Anterior cingulate cortex (tissue), 58 donors: ENCODE measurements at places on chromosomes 12 and 14.

DNA sequence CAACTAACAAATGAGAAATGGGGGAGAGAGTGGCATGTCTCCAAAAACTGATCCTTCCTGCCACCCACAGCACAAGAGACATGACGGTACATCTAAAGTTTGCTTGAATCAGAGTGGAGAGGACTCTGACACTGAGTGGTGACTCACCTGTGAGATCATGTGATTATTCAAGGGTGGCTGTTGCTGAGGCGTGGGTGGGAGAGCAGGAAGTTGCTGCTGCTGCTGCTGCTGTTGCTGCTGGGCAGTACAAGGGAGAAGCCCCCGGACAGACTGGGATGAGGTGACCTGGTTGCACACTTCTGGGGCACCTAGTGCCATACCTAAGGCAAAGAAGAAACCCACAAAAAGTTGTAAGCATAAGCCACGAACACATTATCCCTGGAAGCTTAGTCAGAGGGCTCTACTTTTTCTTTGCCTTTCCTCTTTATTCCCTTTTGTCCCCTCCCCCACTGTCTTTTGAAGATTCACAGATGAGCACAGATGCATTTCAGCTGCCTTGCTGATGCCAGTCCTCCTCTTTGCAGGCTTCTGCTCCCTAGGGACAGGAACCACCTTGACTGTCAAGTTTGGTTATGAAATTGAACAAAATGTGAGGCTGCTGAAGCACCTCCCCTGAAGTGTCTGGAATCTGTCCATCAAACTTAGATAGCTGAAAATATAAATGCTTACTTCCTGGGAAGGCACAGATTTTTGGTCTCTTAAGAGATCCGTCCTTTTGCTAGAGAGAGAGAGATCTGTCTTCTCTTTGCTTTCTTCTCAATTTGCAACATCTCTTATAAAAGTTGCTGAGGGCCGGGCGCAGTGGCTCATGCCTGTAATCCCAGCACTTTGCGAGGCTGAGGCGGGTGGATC is 29.4 kb upstream of the STAC3 start:
- peak; percentile 30 for DNase-seq

DNA sequence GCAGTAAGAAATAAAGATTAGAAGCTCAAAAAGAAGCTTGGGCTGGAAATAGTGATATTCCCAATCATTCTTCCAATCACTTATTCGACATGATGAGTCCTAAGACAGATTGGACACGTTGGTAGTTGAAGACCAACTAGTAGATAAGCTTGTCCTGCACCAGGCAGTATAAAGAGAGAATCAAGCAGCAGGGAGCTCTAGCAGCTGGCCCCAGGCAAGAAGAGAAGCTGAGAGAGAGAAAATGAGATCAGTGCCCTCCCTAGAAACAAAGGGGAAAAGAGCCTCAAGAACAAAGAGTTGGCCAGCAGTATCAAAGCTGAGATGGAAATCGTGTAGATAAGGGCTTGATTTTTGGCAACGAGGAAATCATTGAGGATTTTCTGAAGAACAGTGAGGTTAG is 20.6 kb downstream of the RASSF8 start:
- no peak for DNase-seq

DNA sequence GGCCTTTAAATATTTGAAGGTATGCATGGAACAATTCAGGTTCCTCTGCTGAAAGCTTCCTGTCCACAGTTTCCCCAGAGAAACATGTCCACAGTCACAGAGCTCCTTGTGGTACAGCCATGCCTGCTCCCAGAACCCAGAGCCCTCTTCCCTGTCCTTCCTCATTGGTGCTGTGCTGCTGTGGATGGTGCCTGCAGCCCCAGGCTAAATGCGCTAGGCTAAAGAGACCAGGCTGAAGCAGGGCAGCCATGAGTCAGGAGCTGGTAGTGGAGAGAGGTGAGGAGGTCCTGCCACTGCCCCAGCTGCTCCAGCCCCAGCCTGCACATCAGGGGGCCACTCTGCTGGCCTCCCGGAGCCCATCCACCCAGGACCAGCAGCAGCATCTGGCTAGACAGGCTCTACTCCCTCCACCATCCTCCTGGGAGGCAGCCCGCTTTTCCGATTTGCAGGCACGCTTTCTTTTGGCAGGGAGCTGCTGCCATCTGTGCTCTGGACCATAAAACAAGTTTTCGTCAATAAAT is 65.4 kb upstream of the DDX11 start:
- no peak for DNase-seq

GRCh38 chr12:24482882-24483604 is 465.9 kb downstream of the BCAT1 start:
- no peak for DNase-seq

DNA sequence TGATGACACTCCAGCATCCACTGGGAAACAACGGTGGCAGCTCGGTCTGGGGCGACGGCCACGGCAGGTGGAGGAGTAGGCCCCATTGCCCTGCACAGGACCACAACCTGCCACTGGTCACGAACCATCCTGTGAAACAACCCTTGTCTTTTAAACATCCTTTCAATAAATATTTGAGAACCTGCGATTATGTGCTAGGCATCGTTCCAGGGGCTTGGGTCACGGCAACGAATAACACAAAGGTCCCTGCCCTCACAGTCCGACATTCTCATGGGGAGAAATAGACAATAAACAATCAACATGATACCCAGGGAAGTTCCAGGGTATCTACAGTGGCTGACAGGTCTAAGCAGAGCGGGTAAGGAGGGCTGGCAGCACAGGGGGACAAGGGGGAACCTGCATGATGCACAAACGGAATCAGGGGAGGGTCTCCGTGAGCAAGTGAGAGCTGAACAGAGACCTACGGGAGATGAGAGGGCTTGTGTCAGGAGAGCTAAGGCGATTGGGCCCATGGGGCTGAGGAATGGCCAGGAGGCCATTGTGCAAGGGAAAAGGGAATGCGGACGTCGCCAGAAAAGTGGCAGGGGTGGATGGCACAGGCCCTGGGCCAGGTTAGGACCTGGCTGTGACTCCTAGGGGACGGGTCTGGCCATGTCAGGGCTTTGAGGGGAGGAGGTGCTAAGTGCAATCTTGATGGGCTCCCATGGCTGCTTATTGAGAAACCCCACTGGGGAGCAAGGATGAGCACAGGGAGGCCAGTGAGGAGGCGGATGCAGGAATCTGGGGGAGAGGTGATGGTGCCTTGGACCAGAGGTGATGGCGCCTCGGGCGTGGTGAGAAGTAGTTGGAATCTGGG is 9.7 kb downstream of the SCARB1 start:
- DNase-seq = no peak

DNA sequence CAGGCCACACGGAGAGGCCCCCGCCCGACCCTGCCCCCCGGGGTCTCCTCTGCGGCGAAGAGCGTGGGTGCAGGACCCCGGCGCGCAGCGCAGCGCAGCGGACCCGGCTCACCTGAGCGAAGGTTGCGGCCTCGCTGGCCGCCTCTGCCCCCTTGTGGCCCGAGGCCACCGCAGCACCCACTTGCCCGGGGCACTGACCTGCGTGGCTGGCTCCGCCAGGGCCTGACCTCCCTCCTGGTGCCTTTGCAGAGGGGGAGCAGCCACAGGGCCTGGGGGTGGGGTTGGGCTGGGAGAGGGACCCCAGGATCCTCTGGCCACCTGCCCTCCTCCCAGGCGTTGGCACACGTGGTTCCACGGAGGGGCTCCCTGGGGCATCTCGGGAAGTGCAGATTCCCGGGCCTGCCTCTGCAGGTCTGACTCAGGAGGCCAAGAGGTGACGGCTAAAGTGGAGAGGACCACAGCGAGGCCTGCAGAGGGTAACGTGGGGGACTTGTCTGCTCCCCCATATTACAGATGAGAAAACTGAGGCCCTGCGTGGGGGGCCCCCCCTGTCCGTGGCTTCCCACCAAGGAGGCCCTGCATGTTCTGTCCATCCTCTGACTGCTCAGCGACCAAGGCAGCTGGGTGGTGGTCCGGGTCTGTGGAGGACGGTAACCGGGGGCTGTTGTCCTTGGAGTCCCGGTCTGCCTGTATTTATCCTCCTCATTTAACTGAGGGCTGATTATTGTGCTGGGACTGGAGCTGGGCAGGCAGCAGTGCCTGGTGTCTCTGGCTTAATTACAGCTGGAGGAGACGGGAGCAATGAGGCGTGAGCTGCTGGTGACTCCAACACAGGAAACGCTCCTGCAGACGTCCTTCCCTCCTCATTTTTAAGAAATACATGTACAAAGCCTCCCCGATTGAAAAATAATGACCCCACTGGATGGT is 67.9 kb upstream of the BEGAIN start:
- DNase-seq = no peak

- DNase-seq = no peak
Measured at GRCh38 chr12:49930515-49931288, 19.8 kb upstream of the AQP2 start.

DNA sequence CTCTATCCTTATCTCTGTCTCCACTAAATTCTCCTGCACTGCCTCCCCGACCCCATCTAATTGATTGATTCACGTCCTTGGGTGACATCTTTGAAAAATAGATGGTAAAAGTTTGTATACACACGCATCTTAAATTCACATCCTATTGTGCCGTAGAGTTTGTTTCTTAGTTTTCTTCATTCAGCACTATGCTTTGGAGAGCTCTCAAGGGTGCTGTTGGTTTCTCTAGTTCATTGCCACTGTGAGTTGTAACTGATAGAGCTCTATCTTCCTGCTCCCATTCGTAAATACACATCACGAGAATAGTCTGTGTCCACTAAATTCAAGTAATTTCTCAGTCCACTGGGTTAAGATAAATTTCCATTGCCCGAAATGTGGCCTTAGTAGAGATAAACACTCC is 1537.4 kb downstream of the AACS start:
- no peak for DNase-seq

- no peak for DNase-seq
Measured at GRCh38 chr14:88786715-88787114, 6.0 kb downstream of the EML5 start.

- no peak for DNase-seq
Measured at GRCh38 chr12:64951944-64952343, 127.5 kb downstream of the TBC1D30 start.

DNA sequence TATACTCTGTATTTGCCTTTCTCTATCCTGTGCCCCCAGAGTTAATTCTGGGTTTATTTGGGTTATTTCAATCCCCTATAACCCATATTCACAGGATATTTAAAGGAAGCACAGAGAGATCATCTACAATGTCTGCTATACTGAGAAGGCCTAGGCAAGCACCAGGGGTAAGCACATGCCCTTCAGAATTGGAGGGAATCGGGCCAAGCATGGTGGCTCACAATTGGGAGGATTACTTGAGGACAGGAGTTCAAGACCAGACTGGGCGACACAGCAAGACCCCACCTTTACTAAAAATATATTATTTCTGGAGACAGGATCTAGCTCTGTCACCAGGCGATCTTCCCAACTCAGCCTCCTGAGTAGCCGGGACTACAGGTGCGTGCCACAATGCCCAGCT is 11.3 kb downstream of the FOXN3 start:
- DNase-seq = no peak

- no peak for DNase-seq
Measured at GRCh38 chr12:125503128-125503527, 437.9 kb downstream of the AACS start.

GRCh38 chr14:33762161-33762851 is 188.6 kb downstream of the EGLN3 start:
- DNase-seq = no peak

- DNase-seq = no peak
Measured at GRCh38 chr12:53725824-53726223, 1.4 kb downstream of the CALCOCO1 start.

DNA sequence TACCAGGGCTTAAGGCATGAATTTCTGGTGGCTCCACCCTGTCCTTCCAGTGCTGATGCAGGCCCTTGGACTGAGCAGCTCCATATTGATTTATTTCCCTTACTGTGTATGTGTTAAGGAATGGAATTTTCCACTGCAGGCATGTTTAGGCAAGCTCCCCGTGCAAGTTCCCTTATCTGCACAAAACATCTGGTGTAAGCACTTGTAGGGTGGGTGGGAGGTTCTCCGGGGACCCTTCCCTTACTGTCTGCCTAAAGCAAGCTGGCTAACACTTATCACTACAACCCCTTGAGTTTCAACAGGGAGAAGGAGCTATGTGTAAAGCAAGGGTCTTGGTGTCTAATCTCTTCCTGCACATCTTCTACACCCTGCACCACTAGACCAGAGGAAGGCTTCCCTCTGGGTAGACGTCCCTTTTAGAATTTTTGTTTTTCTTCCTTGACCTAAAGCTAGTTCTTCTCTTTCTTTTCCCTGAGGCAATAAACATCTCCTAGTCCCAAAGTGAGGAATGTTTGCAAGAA is 22.0 kb upstream of the DRAM1 start:
- DNase-seq = no peak

DNA sequence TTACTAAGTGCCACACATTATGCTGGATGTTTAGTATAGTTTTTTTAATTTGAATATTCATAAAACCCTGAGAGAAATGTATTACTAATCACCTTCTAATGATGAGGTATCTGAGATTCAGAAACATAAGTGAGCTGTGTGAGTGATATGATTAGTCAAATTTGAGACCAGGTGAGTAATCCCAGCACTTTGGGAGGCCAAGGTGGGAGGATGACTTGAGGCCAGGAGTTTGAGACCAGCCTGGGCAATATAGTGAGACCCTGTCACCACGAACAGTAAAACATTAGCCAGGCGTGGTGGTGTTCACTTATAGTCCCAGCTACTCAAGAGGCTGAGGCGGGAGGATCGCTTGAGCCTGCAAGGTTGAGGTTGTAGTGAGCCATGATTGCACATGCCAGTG is 438.4 kb downstream of the RAD51B start:
- no peak for DNase-seq

GRCh38 chr12:63849106-63849620 is 4.7 kb downstream of the SRGAP1 start:
- DNase-seq = no peak

- DNase-seq = no peak
Measured at GRCh38 chr12:92945659-92946220, 16.6 kb upstream of the EEA1 start.

GRCh38 chr14:69551511-69551910 is 23.2 kb downstream of the CCDC177 start:
- no peak for DNase-seq

- no peak for DNase-seq
Measured at GRCh38 chr12:80162177-80162576, 62.8 kb downstream of the OTOGL start.

- DNase-seq = no peak
Measured at GRCh38 chr12:64875186-64875585, 50.7 kb downstream of the TBC1D30 start.

DNA sequence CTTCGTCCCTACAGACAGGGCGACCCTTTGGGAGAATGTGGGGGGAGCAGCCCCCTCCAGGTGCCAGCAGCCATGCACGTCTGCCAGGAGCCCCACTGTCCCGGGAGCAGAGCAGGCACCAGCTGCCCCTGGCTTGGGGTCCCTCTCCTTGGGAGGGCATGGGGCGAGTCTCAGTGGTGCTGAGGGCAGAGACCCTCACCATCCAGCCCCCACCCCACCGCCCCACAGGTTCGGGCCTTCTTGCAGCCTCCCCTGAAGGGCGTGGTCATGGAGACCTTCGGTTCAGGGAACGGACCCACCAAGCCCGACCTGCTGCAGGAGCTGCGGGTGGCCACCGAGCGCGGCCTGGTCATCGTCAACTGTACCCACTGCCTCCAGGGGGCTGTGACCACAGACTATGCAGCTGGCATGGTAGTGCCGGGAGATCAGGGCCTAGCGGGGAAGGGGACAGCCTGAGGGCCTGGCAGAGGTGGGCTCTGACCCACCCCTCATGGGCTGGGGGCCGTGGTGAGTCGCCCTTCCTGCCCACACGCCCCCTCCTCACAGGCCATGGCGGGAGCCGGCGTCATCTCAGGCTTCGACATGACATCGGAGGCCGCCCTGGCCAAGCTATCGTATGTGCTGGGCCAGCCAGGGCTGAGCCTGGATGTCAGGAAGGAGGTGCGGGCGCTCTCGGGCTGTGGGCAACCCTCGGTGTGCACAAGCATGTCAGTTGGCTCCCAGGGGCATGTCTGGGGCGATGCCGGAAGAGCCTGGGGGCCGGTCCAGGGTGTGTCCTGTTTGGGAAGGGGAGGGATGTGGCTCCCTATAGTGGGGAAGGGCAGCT is 18.8 kb downstream of the ASPG start:
- DNase-seq = no peak
